ENCODE measurements at places on chromosomes 6 and 20. TPM values are rescaled to one million over a fixed set of nuclear protein-coding genes. Genes with fewer than 3 reads are reported as not detected.
A peak's percentile ranks its signal among the peaks of the same experiment; 100 is the strongest.

- H3K27ac ChIP-seq: no peak overlapping the region
- H3K36me3 ChIP-seq: no peaks in the 10 kb centered on the region
- no peak for DNase-seq
- H3K4me3 ChIP-seq: no peak overlapping the region
- H3K27me3 ChIP-seq: no peaks in the 10 kb centered on the region
- no peaks in the 10 kb centered on the region for H3K4me1 ChIP-seq
These were observed 24.7 kb upstream of the BHLHE23 start for GRCh38 chr20:63031251-63032014.

GRCh38 chr20:57464642-57465211 is 60.2 kb downstream of the CTCFL start:
- H3K27me3 ChIP-seq: 0 out of 2 replicates have a peak, but pooled peaks cover 4% of the 10 kb centered on the region
- H3K4me1 ChIP-seq: peaks cover 3% of the 10 kb centered on the region
- no peak overlapping the region for H3K4me3 ChIP-seq
- H3K36me3 ChIP-seq: no peaks in the 10 kb centered on the region
- no peak overlapping the region for H3K27ac ChIP-seq

The HCK gene
- total RNA-seq: 0.17 TPM

GRCh38 chr6:122789182-122790027 is at the start of gene SMPDL3A:
TSS of gene SMPDL3A (plus strand) at chr6:122789258. CDS start at chr6:122789347, 89 bp downstream.
- no peaks in the 10 kb centered on the region for H3K27me3 ChIP-seq
- peak within 1 kb of the TSS; percentile 68 for H3K4me3 ChIP-seq
- no peaks in the 10 kb centered on the region for H3K36me3 ChIP-seq
- DNase-seq: peak; percentile 57

GRCh38 chr6:79257381-79258205 is 23.1 kb upstream of the HMGN3 start:
- DNase-seq: no peak
- no peak overlapping the region for H3K4me3 ChIP-seq
- no peaks in the 10 kb centered on the region for H3K27me3 ChIP-seq
- H3K36me3 ChIP-seq: no peaks in the 10 kb centered on the region
- no peak overlapping the region for H3K27ac ChIP-seq

The ENPP3 gene
- 0.15 TPM for total RNA-seq

DNA sequence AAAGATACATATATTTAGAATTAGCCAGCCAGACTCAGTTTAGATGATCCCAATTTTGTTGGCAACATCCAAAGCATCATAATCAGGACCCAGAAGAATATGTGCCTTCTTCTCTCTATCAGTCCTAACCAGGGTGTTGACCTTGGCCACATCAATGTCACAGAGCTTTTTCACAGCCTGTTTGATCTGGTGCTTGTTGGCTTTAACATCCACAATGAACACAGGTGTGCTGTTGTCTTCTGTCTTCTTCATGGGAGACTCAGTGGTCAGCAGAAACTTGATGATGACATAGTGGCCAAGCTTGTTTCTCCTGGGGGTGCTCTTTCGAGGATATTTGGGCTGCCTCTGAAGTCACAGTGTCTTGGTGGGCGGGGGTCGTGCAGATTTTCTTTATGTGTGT is 84.9 kb downstream of the MKKS start:
- no peaks in the 10 kb centered on the region for H3K36me3 ChIP-seq
- no peak overlapping the region for H3K4me3 ChIP-seq
- H3K27me3 ChIP-seq: no peaks in the 10 kb centered on the region
- no peak for DNase-seq

Measured in HCT116 (cell line).